ENCODE measurements at places on chromosomes 4 and X.

DNA sequence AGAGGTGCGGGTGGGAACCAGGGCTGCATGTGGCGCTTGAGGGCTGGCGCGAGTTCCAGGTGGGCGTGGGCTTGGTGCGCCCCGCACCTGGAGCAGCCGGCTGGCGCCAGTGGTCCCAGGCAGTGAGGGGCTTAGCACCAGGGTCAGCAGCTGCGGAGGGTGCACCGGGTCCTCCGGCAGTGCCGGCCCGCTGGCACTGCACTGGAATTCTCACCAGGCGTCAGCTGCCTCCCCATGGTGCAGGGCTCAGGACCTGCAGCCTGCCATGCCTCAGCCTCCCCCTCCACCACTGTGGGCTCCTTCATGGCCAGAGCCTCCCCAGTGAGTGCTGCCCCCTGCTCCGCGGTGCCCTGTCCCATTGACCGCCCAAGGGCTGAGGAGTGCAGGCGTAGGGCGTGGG lies 174.0 kb downstream of the ADAM29 start:
- no peak for DNase-seq

DNA sequence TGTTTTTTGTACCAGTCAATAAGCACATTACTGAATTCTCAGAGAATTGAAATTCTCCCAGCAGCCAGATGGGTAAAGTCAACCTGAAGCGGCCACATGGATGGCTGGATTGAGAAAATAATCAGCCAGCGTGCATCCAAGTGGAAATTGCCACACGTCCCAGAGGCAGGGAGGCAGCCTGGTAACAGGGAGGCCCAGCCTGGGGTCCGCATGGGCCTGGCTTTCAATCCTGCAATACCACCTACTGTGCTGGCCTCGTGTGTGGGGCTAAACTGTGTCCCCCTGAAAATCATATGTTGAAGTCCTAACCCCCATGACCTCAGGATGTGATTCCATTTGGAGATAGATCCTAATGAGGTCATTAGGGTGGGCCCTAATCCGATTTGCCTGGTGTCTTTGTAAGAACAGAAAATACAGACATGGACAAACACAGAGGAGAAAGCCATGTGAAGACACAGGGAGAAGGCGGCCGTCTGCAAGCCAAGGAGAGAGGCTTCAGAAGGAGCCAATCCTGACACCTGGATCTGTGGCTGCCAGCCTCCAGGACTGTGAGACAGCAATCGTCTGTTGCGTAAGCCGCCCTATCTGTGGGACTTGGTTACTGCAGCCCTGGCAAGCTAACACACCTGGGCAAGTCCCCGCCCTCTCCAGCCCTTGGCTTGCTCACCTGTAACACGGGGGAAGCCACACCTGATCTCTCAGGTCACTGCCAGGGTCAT lies 90.3 kb downstream of the JAKMIP1 start:
- DNase-seq = no peak

DNA sequence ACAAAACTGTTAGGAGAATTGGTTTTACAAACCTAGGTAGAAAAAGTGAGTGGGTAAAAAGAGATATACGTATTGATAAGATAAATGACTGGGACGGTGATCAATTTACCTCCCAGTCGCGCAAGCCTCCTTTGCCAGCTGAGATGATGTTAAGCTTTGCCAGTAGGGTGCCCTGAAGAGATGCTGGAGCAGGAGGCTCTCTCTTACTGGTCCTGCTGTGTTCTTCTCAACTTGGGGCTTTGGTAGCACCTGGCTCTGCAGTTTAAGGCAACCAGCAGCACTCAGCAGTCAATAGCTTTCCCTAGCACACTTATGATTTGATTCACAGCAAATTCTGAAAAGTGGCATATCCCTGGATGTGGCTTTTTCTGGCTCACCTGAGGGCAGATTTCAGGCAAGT lies 1461.7 kb downstream of the ADGRL3 start:
- DNase-seq = no peak

DNA sequence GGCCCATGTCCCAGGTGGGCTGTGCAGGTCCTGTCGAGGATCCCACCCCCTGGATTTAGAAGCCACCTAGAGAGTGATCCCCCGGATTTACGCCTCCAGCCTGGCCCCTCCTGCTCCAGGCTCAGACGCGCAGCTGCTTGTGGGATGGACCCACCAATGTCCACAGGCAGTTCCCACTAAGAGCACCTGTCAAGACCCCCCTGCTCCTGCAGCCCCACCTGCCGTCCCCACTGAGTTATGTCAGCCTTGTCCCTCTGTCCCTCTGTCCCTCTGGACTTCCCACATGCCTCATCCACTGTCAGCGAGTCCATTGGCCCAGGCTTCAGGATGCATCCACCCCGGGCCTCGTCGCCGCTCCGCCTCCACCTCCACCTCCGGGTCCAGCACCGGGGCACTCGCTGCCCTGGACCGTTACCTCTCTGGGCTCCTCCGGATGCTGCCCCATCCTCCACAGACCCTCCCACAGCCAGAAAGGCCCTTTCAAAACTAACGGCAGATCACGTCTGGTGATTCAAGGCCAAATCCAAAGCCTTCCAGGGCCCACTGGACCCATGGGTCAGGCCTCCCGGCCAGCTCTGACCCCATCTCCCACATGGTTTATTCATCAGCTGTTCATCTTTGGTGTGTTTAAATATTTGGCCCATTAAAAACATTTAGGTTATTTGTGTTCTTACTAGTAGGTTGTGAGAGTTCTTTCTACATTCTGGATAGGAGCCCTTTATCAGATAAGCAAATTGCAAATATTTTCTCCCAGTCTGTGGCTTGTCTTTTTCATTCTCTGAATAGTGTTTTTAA lies 28.3 kb downstream of the HTRA3 start:
- DNase-seq = no peak

DNA sequence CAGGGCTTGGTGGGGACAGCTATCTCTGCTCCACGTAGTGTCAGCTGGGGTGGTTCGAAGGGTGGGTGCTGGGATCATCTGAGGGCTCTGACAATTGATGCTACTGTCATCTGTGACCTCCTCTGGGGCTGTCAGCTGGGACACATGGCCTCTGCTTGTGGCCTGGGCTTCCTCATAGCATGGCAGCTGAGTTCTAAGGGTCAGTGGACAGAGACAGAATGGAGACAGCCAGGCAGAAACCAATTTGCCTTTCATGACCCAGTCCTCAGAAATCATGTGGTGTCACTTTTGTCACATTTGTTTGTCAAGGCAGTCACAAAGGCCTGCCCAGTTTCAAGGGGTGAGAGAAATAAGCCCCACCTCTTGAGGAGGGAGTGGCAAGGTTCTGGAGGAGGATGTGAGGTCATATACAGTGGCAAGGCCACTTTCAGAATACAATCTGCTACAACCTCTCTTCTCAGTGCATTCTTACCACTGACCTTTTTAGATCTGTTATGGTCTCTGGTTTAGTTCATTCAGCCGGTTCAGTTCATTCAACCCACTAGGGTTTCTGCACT lies 103.6 kb upstream of the BCOR start:
- DNase-seq = no peak

GRCh38 chr4:128502818-128503527 lies 215.4 kb upstream of the PGRMC2 start:
- no peak for DNase-seq

GRCh38 chrX:149471397-149471796 lies 33.7 kb downstream of the IDS start:
- no peak for DNase-seq

DNA sequence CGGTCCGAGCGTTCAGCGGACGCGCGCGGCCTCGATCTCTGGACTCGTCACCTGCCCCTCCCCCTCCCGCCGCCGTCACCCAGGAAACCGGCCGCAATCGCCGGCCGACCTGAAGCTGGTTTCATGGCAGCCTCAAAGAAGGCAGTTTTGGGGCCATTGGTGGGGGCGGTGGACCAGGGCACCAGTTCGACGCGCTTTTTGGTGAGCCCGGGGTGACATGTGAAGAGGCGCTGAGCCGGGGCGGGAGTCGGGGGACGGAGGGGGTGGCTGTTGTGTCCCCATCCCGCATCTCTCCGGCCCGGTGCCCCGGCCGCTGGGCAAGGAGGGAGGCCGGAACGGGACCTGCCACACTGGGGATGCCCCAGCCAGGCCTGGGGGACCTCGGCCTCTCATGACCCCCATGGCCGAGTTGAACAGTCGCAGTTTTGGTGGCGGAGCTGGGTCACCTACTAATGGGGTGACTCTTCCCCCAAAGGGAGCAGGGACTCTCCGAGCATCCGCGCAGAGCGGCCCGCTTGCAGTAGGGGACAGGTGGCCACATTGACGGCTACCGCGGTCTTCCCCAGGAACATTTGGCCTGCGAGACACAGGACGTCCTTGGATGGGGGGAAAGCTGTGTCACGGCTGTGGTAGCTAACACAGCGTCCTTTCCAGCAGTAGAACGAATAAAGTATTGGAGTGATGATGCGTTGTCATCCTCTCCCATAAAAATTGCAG lies at the start of gene GK:
TSS of gene GK (plus strand) at position 9 of the 717 bp plus-strand sequence. CDS start at position 124, 115 bp downstream.
- no peak for DNase-seq

GRCh38 chrX:13253223-13253622 lies 66.6 kb downstream of the ATXN3L start:
- no peak for DNase-seq

GRCh38 chr4:7330811-7331681 lies 103.7 kb downstream of the PSAPL1 start:
- DNase-seq = no peak

- no peak for DNase-seq
Observed at GRCh38 chr4:150828159-150828558, 186.9 kb downstream of the LRBA start.

DNA sequence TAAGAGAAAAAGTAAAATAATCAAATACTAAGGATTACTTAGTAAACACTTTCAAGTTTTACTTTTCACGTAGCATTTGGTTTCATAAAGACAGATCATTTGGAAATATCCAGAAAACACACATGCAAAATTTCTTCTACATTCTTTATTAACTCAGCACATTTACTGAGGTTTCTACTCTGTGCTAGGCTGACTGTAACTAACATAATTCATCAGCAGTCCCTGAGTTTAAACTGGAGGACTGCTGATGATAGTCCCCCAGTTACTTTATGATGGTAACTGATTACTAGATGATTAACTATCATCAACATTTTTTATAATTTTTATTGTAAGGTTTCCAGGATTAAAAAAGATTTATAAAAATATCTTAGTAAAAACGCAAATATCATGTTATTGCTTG lies 12.3 kb downstream of the LEF1 start:
- DNase-seq = no peak

DNA sequence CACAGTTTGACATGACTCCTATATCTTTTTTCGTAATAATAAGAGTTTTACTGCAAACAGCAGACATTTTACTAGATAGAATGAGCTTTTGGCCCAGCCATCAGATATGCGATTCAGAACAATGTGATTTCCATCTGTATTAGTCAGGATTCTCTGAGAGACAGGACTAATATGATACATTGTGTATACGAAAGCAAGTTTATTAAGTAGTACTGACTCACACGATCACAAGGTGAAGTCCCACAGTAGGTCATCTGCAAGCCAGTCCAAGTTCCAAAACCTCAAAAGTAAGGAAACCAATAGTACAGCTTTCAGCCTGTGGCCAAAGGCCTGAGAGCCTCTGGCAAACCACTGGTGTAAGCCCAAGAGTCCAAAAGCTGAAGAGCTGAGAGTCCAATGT lies 24.1 kb downstream of the CXCL8 start:
- no peak for DNase-seq

DNA sequence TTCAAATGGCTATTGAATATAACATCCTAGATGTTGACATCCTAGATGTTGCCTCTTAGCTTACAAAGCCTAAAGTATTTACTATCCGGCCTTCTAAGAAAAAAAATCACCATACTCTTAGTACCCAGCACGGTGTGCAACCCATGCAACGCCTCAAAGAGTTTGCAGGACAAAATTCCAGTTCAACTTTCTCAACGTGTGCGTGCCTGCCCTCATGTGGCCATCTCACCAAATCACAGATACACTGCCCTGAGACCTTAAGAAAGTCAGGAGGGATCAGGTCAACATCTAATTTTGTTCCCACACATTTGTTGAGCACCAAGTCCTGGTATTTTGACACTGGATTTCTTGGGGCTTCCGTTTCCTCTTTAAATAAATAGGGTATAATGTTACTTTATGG lies 68.3 kb downstream of the CRMP1 start:
- DNase-seq = no peak

- DNase-seq = no peak
Observed at GRCh38 chr4:111064342-111064993, 441.6 kb upstream of the PITX2 start.

GRCh38 chr4:187961961-187962360 lies 33.6 kb upstream of the ZFP42 start:
- DNase-seq = no peak
